ENCODE measurements at places on chromosomes 1 and 21.

- H3K4me3 ChIP-seq = no peak overlapping the region
- no peaks in the 10 kb centered on the region for H3K27me3 ChIP-seq
- H3K27ac ChIP-seq = no peak overlapping the region
- H3K4me1 ChIP-seq = no peaks in the 10 kb centered on the region
- no peak for DNase-seq
Observed at GRCh38 chr1:37822906-37823815, 15.2 kb upstream of the YRDC start.

- no peak within 1 kb of the TSS for H3K27ac ChIP-seq
- peak; percentile 33 for DNase-seq
- peaks cover 7% of the 10 kb centered on the region for H3K4me1 ChIP-seq
- no peaks in the 10 kb centered on the region for H3K36me3 ChIP-seq
Observed at GRCh38 chr1:19799230-19800075, at the start of gene TMCO4. TMCO4 (minus strand) TSS chr1:19799916; CDS start chr1:19780758, 19,158 bp downstream.

GRCh38 chr1:183033205-183033604, 10.0 kb downstream of the LAMC1 start:
- H3K36me3 ChIP-seq = no peaks in the 10 kb centered on the region
- no peak for DNase-seq
- H3K4me1 ChIP-seq = peaks cover 24% of the 10 kb centered on the region
- H3K27ac ChIP-seq = no peak overlapping the region
- H3K27me3 ChIP-seq = no peaks in the 10 kb centered on the region

DNA sequence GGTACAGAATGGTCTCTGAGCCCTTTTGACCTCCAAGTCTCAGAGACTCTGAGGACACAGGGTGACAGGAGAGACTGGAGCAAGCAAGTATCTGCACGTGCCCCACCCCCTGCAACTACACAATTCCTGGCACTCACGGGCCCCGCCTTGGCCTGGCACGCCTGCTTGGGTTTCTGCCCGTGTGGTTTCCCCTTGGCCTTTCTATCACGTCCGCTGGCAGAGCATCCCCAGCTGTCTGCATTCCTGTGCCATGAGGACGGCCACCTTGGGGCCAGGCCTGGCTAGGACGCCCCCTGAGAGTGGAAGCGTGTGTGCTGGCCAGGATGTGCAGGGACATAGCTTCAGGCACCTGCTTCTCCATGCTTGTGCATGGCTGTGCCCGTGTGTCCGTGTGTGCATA, 14.3 kb upstream of the EDN2 start:
- H3K4me3 ChIP-seq = no peak overlapping the region
- no peaks in the 10 kb centered on the region for H3K27me3 ChIP-seq
- DNase-seq = no peak
- H3K4me1 ChIP-seq = peaks cover 48% of the 10 kb centered on the region
- H3K36me3 ChIP-seq = no peaks in the 10 kb centered on the region
